Muscle of back (tissue), 13 donors: ENCODE measurements at places on chromosomes 7 and 10.

GRCh38 chr7:138979226-138979979 is 1.8 kb downstream of the KIAA1549 start:
- DNase-seq: no peak

DNA sequence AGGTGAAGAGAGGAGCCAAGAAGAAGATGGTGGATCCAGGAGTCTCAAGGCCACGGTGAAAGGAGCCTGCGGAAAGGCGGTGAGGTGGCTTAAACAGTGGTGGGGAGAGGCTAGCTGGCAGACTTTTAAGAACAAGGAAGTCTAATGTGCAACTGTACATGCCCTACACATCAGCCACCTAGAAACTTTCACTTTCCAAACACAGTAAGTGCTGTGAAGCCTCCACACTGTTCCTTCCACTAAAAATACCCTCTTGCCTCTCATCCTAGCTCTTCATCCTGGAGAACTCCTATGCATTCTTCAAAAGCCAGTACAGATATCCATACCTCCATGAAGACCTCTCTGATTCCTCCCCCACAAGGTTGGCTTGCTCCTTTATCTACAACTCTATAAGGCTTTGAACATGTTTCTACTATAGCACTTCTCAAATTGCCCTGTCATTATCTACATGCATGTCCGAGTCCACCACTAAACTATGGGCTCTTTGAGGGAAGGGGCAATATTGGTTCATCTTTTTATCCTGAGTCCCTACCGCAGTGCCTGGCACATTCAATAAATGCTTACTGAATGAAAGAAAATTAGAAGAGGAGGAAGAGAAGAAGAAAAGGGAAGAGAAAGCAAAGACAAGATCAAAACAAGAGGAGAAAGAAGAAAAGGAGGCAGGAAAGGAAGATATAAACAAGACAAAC is 54.2 kb downstream of the DNAJC12 start:
- DNase-seq: no peak

DNA sequence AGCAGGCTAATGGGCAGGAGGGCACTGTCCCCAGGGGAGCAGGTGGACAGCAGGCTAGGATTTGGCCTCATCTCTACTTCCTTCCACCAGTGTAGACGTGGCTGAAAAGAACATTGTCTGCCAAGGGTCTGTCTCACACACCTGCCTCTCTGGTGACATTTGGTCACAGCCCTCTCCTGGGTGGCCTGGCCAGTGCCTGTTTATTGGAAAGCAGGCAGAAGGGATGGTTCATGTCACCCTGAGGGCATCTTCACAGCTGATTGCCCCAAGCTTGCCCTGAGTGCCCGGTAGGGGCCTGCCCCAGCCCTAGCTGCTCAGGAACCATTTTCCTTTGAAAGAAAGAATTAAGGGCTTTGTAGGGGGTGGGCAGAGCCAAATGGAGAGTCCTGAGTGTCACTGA is 138.7 kb downstream of the C10orf105 start:
- DNase-seq: no peak

DNA sequence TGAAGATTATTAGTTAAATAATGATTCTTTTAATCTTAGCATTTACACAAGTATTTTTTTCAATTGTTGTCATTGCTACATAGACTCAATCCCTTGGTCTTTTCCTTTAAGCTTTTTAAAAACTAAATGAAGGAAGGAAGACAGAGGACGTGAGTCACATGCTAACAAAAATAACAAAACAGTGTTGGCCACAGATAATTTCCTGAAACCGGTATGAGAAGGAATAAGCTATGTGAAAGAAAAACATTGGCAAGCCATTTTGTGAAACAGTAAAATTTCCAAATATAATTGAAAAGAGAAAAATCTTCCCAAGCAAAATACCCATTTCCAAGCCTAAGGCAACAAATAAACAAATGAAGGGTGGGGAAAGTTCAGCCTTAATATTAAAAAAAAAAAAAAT is 223.0 kb downstream of the AHR start:
- no peak for DNase-seq
